RWPE1 (cell line): ENCODE measurements at places on chromosomes 3 and 15.
A peak's percentile ranks its signal among the peaks of the same experiment; 100 is the strongest.

DNA sequence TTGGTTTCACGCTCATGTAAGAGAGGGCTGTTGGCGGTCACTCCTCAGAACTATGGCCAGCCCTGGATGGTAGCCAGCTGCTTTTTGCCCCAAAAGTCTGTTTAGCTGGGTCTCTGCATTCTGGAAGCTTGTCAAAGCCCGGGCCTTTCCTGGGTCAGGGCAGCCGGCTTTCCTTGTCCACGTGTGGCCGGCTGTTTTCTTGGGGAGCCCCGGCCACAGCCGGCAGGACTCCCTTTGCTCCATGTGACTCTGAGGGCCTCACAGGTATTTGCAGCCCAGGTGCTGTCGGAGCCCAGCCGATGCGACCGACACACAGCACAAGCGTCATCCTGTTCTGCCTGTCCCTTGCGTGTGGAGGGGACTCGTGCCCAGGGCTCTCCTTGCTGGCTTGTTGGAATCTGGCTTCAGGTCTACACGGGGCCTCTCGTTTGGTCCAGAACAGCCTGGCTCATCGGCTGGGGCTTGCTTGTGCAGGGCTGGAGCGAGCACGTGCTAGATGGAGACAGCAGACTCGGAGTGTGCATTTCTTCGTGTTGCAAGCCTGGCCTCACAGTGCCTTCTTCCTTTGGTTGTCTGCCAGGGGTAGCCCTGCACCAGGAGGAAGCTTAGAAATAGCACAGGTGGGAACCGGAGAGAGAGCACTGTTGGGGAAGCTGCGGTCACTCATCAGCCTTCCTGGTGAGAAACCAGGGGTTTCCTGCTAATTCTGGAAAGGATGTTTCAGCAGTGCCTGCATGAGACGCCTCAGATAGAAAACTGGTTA is 51.5 kb downstream of the PGPEP1L start:
- no peak for DNase-seq

- no peak for DNase-seq
Measured at GRCh38 chr3:85838921-85839320, 880.1 kb downstream of the CADM2 start.

GRCh38 chr3:127632035-127632820 is 3.2 kb downstream of the PODXL2 start:
- no peak for DNase-seq

DNA sequence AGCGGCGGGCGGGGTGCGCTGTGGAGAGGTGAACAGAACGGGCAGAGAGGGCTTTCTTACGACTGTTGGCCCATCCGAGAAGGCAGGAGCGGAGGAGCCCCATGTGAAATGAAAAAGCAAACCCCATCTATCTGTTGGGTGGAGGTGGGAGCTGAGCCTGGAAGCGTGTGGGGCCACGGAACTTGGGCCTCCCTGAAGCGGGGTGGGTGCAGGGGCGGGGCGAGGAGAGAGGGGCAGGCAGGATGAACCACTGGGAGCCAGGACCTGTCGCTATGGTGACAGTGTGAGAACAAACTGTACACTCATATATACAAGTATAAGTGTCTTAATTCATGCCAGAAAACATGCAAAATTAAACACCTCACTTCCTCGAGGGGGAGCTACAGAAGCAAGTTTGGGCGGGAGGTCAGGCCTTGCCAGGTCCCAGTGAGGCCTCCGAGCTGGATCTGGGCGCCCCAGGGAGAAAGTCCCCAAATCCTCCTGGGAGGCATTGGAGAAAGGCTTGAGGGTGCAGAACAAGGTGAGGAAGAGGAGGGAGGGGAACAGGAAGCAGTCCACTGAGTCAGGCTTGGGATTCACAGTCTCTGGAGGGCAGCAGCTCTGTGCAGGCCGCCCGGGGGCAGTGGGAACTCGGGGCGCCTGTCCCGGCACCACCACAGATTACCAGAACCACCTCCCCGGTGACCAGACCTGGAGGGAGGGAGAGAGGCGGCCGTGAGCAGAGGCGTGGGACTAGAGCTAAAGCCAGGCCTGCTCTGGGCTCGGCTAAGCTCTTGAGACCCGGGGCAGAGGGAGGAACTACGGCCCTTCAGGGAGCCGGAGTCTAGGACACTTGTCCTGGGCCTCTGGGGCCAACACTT is 34.8 kb downstream of the RBPMS2 start:
- peak; percentile 27 for DNase-seq
